Adipocyte (in vitro differentiated cells): ENCODE measurements at places on chromosomes 5 and 9.

- DNase-seq: peak; percentile 41
Measured at GRCh38 chr5:158658446-158659230, 441.1 kb downstream of the EBF1 start.

- no peak for DNase-seq
Measured at GRCh38 chr9:136084063-136084944, 10.8 kb downstream of the NACC2 start.

- DNase-seq: no peak
Measured at GRCh38 chr9:98356953-98357690, 101.7 kb upstream of the TBC1D2 start.

DNA sequence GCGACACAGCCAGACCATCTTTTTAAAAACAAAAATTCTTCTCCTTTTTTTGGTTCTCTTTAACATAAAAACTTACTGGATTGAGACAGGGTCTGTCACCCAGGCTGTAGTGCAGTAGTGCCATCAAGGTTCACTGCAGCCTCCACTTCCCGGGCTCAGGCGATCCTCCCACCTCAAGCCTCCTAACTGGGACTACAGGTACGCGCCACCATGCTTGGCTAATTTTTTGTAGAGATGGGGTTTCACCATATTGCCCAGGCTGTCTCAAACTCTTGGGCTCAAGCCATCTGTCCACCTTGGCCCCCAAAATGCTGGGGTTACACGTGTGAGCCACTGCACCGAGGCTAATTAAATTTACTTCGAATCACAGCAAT, 13.8 kb downstream of the HNRNPK start:
- DNase-seq: no peak

- DNase-seq: peak; percentile 96
Measured at GRCh38 chr5:96336351-96336985, 96.6 kb downstream of the PCSK1 start.

GRCh38 chr9:136605988-136606660, 56.6 kb upstream of the EGFL7 start:
- DNase-seq: no peak

GRCh38 chr5:159316519-159317383, 13.5 kb downstream of the IL12B start:
- peak; percentile 60 for DNase-seq

DNA sequence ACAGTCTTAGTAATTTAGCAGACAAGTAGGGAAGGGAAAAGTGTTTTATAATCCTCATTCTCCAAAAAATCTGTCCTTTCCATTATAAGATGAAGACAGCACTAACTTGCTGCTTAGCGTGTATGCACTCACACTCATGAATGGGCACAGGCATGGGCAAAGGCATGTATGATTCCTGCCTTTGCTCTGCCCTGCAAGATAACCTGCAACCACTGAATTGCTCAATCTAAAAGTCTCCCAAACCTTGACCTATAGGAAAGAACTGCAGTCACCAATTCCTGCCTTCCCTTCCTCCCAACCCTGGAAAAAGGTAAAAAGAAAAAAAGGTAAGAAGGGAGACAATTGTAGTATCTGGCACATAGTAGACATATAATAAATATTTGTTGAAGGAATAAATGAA, 40.8 kb downstream of the ELL2 start:
- DNase-seq: no peak

GRCh38 chr5:140965905-140966292, 377 bp upstream of the PCDHAC2 start:
- DNase-seq: no peak

DNA sequence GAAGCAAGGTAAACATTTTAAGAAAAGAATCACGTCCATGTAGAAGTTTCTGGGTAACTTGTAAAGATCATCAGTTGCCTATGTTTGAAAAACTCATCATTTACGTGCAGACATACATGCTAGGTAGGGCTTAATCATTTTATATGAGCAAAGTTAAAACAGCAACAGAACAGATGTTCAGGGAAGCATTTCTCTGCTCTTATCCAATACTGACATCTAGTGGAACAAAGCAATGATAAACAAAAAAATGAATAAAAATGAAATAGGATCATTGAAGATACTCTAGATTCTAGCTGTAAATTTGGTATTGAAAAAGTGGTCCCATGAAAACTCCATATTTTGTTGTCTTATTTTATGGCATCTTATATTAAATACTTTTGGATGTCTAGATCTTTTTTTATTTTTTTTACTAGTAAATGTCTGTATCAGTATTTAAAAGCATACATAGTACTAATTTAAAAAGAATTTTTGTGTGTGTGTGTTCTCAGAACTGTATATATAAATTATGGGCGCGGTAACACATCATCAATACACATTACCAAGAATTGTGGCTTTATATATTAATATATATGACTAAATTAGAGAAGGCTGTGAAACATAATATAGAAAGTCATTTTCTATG, 1050.2 kb downstream of the CDH12 start:
- DNase-seq: peak; percentile 77

- no peak for DNase-seq
Measured at GRCh38 chr9:99058964-99059921, 45.7 kb upstream of the TGFBR1 start.

GRCh38 chr9:121518634-121519033, 19.0 kb upstream of the GGTA1 start:
- no peak for DNase-seq

GRCh38 chr5:92676215-92677165, 904.5 kb downstream of the NR2F1-AS1 start:
- DNase-seq: no peak

DNA sequence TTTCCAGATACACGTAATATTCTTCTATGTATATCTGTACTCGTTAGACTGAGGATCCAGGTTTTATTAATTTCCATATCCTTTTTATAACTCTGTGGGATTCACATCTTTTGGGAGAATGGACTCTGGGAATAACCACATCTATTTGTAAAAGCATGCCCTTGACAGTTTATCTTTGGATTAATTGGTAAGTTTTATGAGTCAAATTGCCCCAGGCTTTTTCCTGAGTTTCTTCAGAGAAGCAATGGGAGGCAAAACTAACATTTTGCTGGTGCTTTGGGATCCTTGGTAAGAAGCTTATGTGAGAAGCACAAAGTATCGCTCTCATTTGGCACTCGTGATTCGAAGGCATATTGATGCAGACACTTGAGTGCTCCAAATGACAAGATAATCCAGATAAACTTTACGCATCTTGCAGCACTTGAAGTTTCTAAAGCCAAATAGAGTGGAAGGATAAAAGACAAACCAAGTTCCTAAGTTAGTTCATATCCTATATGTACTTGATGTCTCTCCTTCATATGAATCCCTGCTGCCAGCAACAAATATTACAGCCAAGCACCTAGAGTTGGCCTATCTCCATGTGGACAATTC, 324.7 kb downstream of the TLE4 start:
- peak; percentile 53 for DNase-seq

GRCh38 chr5:141510850-141511601, 22.1 kb downstream of the PCDHGC5 start:
- DNase-seq: no peak

GRCh38 chr5:107867266-107867665, 196.5 kb upstream of the EFNA5 start:
- no peak for DNase-seq

DNA sequence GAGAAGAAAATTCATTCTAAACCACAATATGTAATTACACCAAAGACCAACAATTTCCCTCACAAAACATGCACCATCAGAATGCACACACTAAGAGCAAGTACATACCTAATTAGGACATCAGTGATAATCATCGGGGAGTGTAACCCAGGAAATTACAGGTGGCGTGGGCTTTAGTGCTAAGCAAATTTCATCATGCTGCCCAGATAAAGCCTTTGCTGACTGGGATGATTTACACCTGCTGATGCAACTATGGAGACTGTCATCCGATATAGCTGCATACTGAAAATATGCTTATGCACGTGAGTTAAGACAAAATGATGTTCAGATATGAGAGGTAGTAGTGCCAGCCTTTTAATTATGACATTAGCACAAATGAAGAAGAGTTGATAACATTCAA, 123.2 kb downstream of the DCP2 start:
- no peak for DNase-seq

GRCh38 chr5:171291371-171291770, 17.7 kb upstream of the TLX3 start:
- DNase-seq: no peak

DNA sequence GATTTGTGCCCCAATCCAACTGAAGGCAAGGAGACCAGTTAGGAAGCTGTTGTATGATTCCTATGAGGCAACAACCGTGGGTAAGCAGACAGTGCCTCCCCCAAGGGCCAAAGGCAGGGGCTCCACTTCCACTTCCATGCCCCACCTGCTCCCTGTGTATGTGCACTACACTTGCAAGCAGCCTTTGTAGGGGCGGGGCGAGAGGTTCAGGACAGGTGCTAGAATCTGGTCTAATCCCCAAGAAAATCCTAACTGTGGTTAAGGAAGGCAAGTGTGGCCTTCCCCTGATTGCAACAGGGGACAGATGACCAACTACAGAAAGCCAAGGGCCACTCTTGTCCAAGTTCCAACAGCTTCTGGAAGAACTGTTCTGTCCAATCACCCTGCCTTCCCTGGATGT, 41.7 kb downstream of the B4GALT1 start:
- DNase-seq: no peak

GRCh38 chr5:169763376-169764017, 126.4 kb downstream of the DOCK2 start:
- DNase-seq: peak; percentile 19

GRCh38 chr5:141869514-141869913, 8.7 kb downstream of the PCDH1 start:
- DNase-seq: no peak

- no peak for DNase-seq
Measured at GRCh38 chr9:125443367-125443766, 181.7 kb downstream of the GAPVD1 start.

DNA sequence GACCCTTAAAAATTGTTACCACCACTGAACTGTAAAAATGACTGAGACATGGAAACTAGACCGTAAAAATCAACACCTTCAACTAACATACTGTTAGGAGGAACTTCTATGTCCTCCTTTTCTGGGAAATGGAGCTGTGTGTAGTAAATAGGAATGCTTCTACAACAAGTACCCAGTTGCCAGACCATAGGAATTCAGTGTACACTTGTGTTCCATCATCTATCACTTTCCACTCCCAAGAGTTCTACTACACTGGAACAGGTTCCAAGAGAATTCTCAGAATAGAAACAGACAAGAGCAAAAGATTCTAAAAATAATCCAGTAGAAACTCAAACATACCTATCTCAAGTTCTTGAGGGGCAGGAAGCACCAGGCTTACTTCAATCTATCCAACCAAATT, 23.6 kb downstream of the UBAP2 start:
- DNase-seq: no peak

GRCh38 chr9:4096121-4096520, 203.7 kb downstream of the GLIS3 start:
- DNase-seq: peak; percentile 34

DNA sequence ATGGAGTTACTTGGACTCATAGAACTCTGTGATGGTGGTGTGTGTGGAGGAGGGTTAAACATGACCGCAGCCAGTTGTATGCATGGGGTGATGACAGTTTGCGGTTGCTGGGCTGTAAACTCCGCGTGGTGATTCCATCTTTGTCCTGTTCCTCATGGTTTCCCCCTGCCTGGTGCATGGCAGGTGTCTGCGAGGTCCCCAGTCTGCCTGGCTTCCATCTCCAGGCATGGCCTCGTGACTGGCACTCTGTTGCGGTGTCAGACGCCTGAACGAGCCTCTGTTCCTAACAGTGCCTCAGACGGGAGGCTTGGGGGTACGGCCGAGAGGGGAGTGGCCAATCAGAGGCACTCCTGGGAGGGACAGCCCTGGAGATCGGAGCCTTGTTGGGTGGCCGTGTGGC, 33.9 kb upstream of the SH3PXD2B start:
- no peak for DNase-seq

DNA sequence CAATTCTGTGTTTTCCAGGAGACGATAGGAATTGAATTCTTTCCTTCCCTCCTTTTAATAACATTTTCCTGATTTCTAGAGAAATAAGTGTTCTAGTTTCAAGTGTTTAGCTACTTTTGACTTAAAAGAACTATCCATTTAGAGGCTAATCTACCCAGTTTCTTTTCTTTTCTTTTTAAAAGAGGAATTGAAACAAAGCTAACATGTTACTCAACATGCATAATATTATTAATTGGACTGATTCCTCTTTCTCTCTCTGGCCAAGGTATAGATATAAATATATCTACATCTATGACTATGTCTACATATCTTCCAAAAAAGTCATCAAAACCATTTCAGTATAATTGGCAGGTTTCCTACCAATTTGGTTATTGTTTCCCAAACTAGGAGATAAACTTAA, 309.8 kb downstream of the TRPM3 start:
- DNase-seq: no peak

DNA sequence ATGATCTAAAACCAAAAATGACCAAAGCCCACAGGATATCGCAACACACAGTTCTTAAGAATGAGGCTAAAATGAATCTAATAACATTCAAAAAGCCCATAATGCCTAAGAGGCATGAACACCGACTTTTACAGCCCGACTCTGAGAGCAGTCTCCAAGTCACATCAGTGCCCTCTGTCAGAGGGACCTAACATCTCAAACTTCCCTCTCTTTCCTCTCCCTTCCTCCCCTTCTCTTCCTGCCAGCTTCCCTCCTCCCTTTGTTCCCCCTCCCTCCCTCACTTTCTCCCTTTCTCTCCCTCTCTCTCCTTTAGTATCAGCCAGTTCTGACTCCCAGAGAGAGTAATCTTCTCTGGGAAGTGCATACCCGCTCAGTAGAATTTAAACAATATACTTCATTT, 154.4 kb downstream of the GLIS3 start:
- DNase-seq: no peak

- no peak for DNase-seq
Measured at GRCh38 chr5:72079288-72079687, 28.0 kb upstream of the MAP1B start.

- DNase-seq: no peak
Measured at GRCh38 chr9:130768891-130769403, 66.1 kb upstream of the ABL1 start.

DNA sequence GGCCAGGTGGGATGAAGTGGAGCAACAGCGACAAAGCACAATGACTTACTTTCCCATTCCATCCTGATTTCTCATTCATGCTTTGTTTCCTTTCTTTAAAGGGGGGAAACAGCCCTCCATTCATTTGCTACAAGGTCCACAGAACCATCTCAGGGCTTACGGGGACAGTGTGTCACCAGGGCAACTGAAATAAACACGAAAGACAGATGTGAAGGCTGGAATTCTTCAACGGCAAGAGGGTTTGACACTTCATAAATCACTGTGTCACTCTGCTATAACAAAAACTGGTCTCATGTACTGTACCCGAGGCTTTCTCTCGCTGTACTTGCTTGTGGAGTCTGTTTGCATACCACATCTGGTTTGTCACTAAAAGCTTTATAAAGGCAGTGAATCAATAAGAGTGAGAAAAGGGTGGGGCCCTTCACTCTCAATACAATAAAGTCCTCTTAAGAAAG, 150.8 kb downstream of the EFNA5 start:
- no peak for DNase-seq
